ENCODE measurements at places on chromosomes 11 and 22. TPM values are rescaled to one million over a fixed set of nuclear protein-coding genes. Genes with fewer than 3 reads are reported as not detected.

SMIM35 gene
- 0.05 TPM for total RNA-seq

GRCh38 chr22:38177926-38178604 lies 3.6 kb downstream of the PLA2G6 start:
- DNase-seq, result no peak

DNA sequence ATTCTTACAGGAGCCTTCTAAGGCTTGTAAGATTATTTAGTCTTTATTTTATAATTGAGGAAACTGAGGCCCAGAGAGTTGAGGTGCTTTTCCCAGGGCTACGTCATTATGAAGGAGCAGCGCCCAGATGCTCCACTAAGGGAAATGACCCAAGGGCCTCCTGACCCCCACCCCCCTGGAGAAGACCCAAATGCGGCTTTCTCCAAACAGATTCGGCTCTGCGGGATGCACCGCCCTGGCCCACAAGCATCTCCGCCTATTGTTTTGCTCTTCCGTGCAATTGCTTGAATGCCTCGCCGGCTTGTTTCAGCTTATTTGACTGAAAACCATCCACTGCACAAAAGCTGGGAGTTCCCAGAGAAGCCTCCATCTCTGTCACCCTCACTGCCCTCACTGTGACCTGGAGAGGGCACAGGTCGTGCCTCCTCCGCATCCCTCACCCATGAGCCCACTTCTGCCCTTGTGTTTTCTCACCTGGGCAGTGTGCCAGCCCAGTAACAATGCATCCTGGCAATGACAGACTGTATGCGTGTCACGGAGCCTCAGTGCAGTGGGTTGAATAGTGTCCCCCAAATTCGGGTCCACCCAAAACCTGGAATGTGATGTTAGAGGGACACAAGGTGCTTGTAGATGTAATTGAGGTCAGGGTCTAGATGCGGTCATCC lies 790.2 kb downstream of the TBC1D22A start:
- no peak for DNase-seq

FZD4 gene
- 3.4 TPM for total RNA-seq

- DNase-seq, result no peak
These were observed 21.0 kb upstream of the ADSL start for GRCh38 chr22:40325315-40325714.

- no peak for DNase-seq
These were observed at the start of gene GPR83 for GRCh38 chr11:94400839-94401772. Gene GPR83, minus strand, starts transcription at chr11:94401419. Its CDS starts 172 bp downstream, at chr11:94401247.

Data from thymus (tissue), 14 donors.